Osteoblast (primary cell): ENCODE measurements at places on chromosomes 7 and 10. TPM values are rescaled to one million over a fixed set of nuclear protein-coding genes. Genes with fewer than 3 reads are reported as not detected.

The FBXL13 gene
- 2.1 and 2.2 TPM in 2 replicates for total RNA-seq

The BTBD16 gene
- total RNA-seq: not detected in 2 replicates

The KRIT1 gene
- 47.8 and 55.7 TPM in 2 replicates for total RNA-seq

The HOXA10 gene
- 32.1 and 43.1 TPM in 2 replicates for total RNA-seq

- DNase-seq: no peak
Measured at GRCh38 chr10:122990278-122990677, 10.1 kb downstream of the PSTK start.

- DNase-seq: peak; percentile 22
Measured at GRCh38 chr10:102106998-102107397, 13.2 kb downstream of the LDB1 start.

GRCh38 chr10:102291221-102291905 is 46.0 kb downstream of the GBF1 start:
- DNase-seq: no peak

DNA sequence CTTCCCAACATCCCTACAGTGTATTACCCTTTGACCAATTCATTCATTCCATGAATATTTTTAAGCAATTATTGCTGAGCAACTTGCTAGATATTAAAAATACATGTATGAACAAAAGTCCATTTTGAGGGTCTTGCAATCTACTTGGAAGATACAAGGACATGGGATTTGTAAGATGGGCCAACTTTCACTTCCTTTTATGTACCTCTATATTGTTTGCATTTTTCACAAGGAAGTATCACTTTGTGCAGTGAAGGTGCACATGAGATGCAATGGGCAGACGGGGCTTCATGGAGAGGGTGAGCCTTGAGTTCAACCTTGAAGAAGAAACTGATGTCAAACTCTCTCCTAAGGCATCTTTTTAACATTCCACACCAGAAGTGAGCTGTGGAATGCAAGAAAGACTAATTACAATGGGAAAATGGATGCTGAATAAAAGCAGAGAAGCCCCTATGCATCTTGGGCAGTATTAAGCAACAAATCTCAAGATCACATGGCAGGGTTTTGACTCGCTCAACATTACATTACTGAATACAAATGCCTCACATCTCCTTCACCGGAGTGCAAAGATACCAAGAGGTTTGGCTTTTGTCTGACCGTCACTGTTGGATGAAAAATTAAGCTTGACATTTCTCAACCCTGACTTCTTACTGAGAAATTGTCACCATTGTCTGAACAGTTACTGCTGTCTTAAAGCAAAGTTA is 341.5 kb downstream of the ELMO1 start:
- no peak for DNase-seq

GRCh38 chr10:86250399-86250798 is 116.2 kb downstream of the GRID1 start:
- DNase-seq: peak; percentile 70

- DNase-seq: no peak
Measured at GRCh38 chr7:33630359-33630758, 275.0 kb upstream of the BMPER start.

DNA sequence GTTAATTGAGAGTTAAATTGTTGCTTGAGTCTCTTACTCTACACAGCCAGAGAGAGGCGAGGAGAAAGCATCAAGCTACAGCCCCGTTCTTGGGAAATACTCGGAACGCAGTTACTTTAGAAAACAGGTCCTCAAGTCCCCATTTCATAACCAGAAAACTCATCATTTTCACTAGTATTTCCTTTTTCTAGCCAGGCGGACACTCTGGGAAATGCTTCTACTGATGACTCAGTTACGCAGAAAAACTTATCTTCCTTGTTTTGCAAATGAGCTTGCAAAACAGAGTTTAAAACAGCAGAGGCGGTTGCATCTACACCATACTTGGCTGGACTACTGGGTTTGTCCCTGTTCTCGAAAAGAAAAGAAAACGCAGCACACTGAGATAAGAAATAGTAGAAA is 111.4 kb upstream of the FGFR2 start:
- no peak for DNase-seq
